Hematopoietic multipotent progenitor cell treated with erythropoietin and hydrocortisone succinate and interleukin-3 and kit ligand, for 4 days (in vitro differentiated cells): ENCODE measurements at places on chromosomes 6 and 20.
A peak's percentile ranks its signal among the peaks of the same experiment; 100 is the strongest.

DNA sequence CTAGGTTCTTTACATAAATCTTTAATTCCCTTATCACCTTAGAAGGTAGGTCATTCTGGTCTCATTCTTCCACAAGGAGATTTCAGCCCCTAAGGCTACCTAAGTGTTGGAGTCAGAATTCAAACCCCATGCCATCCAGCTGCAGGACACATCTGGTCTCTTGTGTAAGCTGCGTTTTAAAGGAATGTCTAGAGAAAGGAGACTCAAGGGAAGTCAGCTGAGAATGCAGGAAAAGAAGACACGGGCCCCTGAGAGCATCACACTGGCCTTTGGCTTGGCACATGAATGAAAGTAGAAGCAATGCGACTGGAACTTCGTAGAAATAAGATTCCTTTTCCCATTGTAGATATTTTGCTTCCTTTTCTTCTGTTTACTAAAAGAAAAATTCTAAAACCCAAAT is 76.7 kb upstream of the SYNJ2 start:
- no peak for DNase-seq

DNA sequence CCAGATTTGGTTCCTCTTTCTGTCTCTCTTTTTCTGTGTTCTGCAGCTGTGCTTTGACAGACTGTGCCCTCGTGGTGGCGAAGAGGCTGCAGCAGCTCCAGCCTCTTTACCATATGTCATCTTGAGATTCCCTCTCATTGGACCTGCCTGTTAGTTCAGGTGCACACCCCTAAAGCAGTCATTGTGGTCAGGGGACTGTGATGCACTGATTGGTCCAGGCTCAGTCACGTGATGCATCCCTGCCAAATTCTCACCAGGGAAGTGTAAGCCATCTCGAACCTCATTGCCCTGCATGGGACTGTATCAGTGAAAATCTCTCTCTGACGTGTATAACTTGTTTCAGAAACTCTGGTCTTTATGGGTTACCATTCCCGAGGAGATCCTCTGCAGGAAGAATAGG is 160.3 kb downstream of the EYA2 start:
- no peak for DNase-seq

DNA sequence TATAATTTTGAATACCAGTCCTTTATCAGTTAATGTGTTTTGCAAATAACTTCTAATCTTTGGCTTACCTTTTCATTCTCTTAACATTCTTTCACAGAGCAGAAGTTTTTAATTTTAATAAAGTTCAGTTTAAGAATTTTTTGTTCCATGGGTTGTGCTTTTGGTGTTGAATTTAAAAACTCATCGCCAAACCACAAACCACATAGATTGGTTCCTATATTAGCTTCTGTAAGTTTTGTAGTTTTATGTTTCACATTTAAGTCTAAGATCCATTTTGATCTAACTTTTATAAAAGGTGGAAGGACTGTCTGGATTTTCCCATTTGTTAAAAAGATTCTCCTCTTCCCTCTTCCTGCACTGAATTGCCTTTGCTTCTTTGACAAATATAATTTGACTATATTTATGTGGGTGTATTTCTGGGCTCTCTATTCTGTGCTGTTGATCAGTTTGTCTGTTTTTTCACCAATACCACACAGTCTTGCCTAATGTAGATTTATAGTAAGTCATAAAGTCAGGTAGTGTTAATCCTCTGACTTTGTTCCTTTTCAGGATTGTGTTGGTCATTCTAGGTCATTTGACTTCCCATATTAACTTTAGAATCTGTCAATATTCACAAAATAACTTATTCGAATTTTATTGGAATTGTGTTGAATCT is 17.5 kb upstream of the SDCBP2 start:
- peak; percentile 54 for DNase-seq

DNA sequence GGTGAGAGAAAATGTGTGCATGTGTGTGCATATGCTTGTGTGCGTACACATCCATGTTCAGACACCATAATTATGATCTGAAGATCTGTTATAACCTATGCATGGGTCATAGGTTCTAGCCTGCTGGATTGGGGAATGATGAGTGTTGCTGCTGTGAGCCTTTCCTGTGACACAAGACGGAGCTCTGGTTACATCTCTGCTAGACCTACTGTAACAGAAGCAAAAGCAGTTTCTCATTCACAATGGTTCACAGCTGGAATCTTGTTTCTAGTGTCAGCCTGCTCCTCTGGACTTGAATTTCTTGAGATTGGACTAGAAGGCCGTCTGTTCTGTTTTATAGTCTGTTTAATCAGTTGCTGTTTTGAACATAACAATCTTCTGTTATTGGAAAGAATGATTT is 40.1 kb downstream of the DEFB114 start:
- no peak for DNase-seq

GRCh38 chr6:129194306-129194941 is 311.5 kb downstream of the LAMA2 start:
- no peak for DNase-seq

DNA sequence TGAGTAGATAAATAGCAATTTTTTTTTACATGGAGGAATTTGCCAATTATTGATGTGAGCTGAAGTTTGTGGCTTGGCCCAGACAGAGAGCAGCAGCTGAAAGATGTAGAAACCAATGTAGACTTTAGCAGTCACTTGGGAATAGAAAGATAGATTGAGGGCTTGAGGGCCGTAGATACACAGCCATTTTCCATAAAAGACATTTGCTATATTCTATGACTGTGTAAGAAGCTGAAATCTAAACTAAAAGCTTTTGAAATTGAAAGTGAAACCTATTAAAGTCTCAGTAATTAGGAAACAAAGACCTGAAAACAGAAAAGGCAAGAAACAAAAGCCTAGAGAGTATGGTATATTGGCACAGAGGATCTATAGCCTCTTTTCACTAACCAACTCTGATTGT is 332.7 kb downstream of the CENPW start:
- no peak for DNase-seq

GRCh38 chr6:90103056-90103800 is 193.4 kb downstream of the BACH2 start:
- no peak for DNase-seq

- DNase-seq: peak; percentile 96
These were observed 40.9 kb downstream of the CDKAL1 start for GRCh38 chr6:20575125-20575524.

DNA sequence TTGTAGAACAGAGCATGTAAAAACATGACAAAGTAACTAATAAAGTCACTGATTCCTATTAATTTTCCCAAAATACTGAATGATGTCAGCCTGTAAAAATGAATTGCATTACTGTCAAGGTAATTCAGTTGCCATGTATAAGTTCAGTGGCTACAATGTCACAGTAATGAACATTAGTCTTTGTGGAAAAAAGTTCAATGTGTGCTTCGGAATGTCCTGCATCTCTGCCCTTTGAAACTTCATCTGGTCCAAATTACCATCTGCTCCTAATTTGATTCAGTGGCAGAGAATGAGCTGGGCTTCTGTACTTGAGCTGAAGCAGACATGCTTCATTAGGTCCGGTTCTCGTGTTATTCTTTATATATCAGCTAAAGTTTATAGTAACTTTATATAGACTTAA is 567.4 kb downstream of the COL12A1 start:
- no peak for DNase-seq

DNA sequence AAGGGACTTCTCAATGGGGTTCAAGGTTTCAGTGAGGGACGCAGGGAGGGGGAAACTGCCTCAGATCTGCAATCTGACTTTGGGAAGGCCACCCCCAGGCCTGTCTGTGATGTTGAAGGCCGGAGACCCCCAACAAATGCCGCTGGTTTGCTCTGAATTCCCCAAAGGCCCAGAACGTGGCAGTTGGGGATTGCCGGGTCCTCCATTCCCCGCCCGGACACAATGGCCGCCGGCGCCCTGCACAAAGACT is 326 bp upstream of the BCL2L1 start:
- DNase-seq: no peak

DNA sequence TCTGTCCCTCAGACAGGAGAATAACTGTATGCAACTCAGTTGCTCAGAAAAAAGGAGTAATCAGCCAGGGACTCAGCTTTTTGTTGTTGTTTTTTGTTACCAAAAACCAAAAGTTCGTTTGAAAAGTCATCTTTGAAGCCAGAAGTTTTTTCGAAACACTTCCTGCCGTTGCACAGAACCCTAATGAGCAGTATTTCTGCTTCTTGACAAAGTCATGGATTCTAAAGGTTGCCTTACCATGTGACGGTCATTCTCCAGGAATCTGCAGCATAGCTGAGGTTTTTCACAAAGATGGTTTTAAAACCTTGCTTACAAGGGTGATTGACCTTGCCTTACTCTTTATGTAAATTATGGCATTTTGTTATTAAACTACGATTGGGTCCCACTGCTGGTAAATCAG is 1.9 kb downstream of the RAB32 start:
- peak; percentile 60 for DNase-seq

DNA sequence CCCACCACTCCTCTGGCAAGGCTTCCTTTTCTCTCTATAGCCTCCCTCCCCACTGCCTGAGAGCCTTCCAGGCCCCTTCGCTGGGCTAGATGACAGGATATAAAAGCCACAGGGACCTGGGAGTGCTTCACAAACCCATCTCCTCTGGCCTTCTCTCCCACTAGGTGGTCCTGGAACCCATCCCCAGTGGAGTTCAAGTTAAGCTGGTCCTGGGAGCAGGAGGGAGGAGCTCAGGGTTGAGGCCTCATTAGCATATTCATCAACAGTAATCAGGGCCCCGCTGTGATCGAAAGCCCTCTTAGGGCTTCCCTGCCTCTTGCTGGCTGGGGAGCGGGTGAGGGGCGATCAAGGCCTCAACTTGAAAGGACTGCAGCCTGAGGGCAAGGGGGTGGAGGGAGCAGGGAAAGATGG is 9.1 kb downstream of the EBF4 start:
- no peak for DNase-seq

GRCh38 chr6:137019476-137020272 is 25.1 kb downstream of the IL20RA start:
- DNase-seq: peak; percentile 10

- DNase-seq: no peak
These were observed 6.1 kb downstream of the RPL10A start for GRCh38 chr6:35474131-35474941.

DNA sequence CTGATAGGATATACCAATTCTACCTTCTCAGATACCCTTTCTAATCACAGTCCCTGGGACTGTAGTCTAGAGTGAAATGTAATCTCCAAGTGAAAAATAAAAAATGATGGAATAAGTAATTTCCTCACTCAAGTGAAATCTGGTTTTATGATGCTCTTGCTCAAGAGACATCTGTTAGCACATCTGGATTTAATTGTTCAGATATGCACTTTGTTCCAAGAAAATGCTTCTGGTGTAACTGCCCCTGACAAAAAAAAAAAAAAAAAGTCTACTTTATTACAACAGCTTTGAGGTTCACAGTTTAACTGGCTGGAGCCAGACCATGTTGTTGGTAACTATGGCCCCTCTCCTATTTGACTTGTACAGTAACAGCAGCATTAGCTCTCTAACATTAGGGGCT is 251.8 kb downstream of the BTBD9 start:
- DNase-seq: peak; percentile 48

GRCh38 chr20:46375771-46376170 is 30.6 kb downstream of the ELMO2 start:
- no peak for DNase-seq

DNA sequence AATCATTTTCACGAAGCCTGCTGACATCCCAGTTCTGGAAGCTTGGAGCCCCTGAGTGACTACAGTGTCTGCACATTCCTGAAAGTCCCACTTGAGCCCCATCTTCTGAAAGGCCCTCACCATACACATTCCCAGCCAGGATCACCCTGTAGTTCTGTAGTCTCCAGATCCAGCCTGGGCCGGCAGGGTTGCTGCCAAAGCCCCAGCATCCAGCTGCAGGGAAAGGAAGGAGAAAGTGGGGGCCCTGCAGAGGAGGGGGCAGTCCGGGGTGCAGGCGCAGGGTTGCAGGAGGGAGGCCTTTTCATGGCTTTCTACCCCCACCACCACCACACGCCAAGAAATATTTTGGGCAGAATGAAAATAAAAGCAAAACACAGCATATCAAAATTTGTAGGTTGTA is 26.0 kb downstream of the MDFI start:
- no peak for DNase-seq

DNA sequence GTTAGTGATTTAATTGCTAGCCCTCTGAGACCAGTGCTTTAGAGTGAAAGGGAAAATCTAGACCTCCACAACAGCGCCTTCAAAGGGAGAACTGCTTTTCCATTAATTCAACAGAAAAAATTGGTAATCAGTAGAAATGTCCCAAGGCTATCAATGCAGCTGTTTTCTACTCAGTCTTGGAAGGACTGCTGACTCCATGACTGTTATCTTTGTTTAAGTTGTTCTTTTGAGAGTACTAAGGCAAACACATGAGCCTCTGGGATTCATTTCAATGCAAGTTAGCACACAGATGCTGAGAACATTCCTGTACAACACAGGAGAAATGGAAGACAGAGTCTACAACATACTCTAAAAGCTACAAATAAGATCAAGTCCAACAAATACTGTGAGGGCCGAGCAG is 301.7 kb upstream of the PTCHD4 start:
- DNase-seq: no peak

GRCh38 chr20:57408131-57408530 is 16.9 kb downstream of the RBM38 start:
- no peak for DNase-seq

DNA sequence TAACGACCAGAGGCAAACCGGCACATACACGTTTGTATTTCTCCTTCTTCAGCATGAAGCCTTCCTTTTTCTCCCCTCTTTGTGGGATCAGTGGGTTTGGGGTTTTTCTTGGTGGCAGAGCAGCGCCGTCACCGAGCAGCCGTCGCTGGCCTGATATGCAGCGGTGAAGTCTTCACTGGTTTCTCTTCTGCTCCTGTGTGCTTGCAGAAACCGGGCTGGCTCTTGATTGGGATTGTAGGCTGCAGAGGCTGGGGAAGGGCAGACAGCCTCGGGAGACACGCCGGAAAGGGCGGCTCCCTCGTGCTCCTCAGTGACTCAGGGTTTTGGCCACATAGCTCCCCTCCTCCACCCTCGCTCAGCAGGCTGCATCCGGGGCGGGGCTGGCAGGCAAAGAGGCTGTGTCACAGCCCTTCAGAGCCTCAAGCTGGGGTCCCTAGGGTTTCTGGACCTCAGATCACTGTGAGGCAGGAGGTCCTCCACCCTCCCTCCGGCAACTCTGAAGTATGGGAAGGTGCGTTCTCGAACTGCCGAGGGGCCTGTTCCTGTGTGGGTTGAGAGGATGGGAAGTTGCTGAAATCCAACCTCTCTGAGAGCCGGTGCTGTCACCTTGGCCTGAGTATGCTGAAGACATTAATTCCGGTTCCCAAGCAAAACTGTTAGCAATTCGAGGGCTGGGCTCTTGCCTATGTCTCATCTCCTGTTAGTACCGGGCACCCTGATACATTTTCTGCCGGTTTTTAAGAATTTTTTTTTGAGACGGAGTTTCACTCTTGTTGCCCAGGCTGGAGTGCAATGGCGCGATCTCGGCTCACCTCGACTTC is 24.2 kb downstream of the NQO2 start:
- DNase-seq: peak; percentile 99

- peak; percentile 2 for DNase-seq
These were observed 155.3 kb upstream of the MAFB start for GRCh38 chr20:40844332-40844731.

DNA sequence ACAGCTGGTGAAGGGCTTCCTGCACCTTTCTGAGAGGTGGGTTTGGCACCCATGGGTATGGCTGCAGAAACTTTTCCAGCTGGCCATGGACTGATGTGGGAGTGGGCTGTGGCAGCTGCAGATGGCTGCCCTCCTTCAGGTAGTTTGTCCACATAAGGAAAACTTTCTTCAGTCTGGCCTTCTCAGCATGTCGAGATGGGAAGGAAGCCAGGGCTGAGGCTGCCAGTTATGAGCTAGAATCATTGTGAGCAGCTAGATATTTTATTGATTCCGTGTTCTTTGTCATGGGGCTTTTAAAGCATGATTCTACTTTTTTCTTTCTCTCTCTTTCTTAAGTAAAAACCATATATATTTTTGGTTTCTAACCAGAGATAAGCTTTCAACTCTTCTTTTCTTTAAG is 16.6 kb downstream of the NKX2-4 start:
- DNase-seq: no peak
